Stimulated activated CD4-positive, alpha-beta T cell treated with anti-CD3 and anti-CD28 coated beads, Interleukin-1b, Interleukin-23, amount 100 ng/mL, for 1 hour (primary cell): ENCODE measurements at places on chromosomes 3 and 15.

- no peak for DNase-seq
Observed at GRCh38 chr3:14301558-14301957, 100.8 kb upstream of the SLC6A6 start.

DNA sequence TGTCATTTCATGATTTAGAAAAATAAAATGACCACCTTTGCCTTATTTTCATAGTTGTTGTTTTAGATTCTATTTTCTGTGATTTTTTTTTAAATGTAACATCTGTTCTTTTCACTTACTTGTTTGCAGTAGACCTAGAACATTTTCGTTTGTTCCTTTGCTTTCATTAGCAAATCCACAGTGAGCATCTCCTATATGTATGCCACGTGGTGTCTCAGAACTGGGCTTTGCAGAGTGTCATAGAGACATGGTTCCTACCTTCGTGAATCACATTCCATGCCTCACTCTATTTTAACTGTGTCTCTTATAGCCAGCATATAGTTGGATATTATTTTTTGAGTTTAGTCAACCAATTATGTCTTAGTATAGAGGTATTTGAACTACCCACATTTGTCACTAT lies 118.2 kb downstream of the KLF13 start:
- DNase-seq, result no peak

DNA sequence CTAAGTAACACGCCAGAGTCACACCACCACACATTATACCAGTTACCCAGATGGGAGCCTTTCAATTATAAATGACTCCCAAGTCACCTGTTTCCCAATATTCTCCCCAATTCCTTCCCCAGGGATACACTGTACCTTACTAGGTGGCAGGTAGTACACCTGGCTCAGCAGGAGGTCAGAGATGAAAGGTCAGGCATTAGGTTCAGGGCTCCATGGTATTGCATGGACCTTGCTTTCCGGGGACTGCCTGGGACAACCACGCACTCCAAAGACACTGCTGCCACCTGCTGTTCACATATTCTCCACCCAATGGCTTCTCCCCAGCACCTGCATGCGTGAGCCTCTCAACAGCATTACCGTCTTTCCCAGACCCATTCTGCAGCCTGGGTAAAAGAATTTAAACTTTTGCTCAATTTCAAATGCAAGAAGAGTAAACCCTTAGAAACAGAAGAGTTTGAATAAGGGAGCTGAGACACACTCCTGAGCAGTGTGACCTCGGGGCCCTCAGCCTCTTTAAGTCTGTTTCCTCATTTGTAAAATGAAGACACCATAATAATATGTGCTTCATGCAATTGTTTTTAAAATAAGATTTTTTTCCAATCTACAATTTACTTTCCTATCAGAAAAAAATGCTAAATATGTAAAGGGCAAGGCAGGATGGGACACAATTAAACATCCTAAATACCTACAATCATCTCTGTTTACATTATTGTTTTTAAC lies 28.0 kb upstream of the LACTB start:
- peak; percentile 56 for DNase-seq

GRCh38 chr3:157067114-157067513 lies 92.8 kb downstream of the CCNL1 start:
- no peak for DNase-seq
